Mesenteric fat pad (tissue), 1 donor: ENCODE measurements at places on chromosomes 7 and 10.

DNA sequence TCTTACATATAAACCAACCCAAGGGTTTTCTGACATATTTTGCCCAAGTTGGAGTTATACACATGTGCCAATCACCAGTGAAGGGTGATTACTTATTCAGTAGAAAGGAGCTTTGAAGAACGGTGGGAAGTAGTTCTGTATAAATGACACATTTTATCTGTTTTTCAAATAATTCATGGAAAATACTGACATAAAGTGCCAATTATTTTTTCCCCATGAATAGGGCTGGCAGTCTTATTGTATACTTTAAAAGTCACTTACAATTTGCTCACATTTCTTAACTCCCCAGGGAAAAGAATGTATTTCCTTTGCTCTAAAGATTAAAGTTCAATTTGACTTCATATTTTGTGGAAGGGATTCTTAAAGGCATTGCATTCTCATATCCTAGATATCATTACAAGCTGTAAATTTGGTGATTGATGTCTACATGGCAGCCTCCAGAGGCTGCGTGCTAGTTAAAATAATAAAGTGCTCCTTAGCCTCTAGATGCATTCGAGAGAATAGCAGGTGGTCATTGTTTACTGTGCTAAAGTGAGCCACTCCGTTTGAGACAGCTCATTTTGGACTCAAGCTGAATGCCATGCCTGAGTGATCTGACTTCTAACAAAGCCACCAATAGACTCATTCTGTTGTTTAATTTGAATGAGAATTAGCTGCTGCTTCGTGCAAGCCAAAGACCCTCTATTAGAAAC lies 148.8 kb upstream of the NRP1 start:
- DNase-seq: no peak

GRCh38 chr10:42149722-42150427 lies 488.5 kb downstream of the ZNF33B start:
- DNase-seq: no peak

- DNase-seq: no peak
Observed at GRCh38 chr10:98316170-98316569, 48.2 kb upstream of the LOXL4 start.

DNA sequence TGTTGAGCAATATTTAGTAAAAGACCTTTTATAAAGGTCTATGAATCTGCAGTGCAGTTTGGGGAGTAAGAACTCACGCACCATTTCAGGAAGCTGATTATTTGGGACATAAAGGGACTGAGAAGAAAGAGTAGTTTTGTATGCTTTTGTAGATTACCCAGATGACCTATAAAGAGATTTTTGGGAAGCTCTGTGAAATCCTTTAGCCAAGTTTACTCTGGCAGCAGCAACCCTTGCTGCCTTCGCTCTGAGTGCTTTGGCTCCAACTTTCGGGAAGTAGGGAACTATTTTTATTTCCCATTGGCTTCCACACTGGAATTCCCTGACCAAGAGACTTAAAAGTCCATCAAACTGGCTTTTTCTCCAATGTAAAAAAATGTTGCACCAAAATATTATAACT lies 1110.1 kb upstream of the PHF14 start:
- no peak for DNase-seq

- DNase-seq: no peak
Observed at GRCh38 chr10:24234784-24235183, 25.8 kb downstream of the KIAA1217 start.

DNA sequence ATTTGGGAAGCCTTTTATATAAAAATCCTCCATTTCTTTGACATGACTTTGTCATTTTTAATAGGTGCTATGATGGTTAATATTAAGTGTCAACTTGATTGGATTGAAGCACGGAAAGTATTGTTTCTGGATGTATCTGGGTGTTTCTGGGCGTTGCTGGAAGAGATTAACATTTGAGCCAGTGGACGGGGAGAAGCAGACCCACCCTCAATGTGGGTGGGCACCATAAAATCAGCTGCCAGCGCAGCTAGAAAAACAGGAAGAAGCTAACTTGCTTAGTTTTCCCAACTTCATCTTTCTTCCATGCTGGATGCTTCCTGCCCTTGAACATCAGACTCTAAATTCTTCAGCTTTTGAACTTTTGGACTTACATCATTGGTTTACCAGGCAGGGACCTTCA lies 1003.0 kb downstream of the SORCS3 start:
- DNase-seq: no peak

- no peak for DNase-seq
Observed at GRCh38 chr7:139783647-139784385, 6.0 kb upstream of the HIPK2 start.

GRCh38 chr10:12269056-12269455 lies 73.1 kb downstream of the CDC123 start:
- no peak for DNase-seq

- no peak for DNase-seq
Observed at GRCh38 chr10:8416192-8416701, 361.8 kb downstream of the GATA3 start.

- DNase-seq: peak; percentile 87
Observed at GRCh38 chr10:43229208-43230061, 37.4 kb downstream of the RASGEF1A start.

DNA sequence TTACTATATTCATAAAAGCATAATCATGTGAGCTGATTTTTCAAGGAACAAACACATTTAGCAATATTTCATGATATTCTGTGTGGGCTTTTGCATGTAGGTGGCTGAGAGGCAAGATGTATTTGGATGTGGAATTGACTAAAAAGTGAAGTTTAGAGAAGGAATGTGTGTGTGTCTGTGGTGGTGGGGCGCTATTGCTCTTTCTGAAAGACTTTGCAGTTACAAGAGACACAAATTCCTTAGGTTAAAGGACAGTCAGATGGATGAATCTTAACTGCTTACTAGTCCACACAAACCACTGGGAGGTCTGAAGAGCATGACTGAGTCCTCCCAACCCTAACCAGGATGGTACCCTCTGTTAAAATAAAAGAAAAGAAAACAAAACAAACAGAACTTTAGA lies 200.1 kb downstream of the SDHAF3 start:
- no peak for DNase-seq

DNA sequence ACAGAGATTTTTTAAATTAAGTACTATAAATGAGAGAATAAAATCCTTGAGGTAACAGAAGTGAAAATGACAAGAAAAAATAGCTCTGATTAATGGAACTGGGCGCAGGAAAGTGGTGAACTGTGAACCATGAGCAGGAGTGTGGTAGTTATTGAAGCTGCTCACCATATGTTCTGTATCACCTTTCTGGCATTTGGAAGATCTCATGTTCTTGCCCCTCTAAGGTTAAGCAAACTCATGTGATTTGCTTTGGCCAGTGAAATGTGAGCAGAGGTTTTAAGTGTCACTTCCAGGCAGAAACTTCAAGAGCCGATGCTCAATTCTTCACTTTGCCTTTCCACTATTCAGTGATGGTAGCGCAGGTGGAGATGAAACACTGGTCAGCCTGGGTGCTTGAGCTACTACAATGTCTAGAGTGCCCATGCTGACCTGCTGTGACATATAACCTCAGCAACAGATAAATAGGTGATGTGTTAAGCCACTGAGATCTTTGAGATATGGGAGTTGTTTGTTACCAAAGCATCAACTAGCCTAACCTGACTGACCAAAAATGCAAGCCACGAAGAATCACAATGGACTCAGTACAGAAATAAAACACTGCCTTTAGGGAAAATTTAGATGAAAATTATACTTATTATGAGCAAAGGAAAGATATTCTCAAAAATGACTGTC lies 18.4 kb downstream of the MTPAP start:
- DNase-seq: no peak

GRCh38 chr10:72011468-72011867 lies 47.3 kb downstream of the CHST3 start:
- DNase-seq: no peak

DNA sequence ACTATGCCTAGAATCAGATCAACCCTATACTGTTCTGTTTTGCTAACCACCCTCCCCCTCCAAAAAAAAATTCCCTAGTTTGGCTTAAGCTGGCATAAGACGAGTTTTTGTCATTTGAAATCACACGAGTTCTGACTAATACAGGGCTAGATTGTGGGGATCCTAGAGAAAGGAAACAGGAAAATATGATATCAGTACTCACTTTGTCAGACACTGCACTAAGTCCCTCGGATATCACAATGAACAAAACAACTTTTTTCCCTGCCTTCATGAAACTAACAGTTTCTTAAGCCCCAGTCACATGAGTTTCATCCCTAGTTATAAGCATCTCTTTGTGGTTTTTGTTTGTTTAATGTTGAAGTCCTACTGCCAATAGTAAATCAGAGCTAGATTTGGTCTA lies 118.5 kb downstream of the ITGB8 start:
- DNase-seq: no peak

- no peak for DNase-seq
Observed at GRCh38 chr7:158569858-158570323, 17.7 kb downstream of the PTPRN2 start.

GRCh38 chr10:100810091-100810834 lies 64.9 kb downstream of the PAX2 start:
- DNase-seq: peak; percentile 79

DNA sequence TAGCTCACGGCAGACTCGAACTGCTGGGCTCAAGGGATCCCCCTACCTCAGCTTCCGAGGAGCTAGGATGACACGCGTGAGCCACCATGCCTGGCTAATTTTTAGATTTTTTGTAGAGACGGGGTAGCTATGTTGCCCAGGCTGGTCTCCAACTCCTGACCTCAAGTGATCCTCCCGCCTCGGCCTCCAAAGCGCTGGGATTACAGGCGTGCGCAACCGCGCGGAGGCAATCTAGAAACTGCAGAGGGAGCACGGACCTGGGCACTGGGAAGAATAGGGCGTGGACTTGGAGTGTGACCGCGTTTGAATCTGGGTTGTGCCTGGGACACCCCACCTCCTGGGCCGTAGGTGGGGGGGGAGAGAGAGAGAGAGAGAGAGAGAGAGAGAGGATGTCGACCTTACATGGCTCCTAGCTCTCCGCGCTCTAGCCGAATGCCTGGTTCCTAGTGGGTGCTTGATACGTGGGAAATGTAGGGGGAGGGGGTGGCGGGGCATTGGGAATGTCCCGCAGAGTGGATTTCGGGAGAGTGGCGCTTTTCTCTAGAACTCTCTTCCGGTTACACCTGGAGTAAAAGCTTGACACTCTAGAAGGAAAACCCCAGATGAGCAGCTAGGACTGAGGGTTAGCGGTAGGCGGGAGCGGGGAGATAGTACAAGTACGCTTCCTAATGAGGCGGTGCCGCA lies 1.2 kb upstream of the MAP3K8 start:
- DNase-seq: no peak

- no peak for DNase-seq
Observed at GRCh38 chr10:98758463-98758862, 311.7 kb upstream of the HPS1 start.

- no peak for DNase-seq
Observed at GRCh38 chr7:66869660-66870450, 51.2 kb upstream of the TMEM248 start.

- DNase-seq: no peak
Observed at GRCh38 chr7:38862666-38863065, 46.3 kb downstream of the VPS41 start.
